NCI-H526 (cell line): ENCODE measurements at places on chromosomes 7 and 10.

GRCh38 chr10:128050121-128050516, 76.1 kb downstream of the MKI67 start:
- no peak for DNase-seq

DNA sequence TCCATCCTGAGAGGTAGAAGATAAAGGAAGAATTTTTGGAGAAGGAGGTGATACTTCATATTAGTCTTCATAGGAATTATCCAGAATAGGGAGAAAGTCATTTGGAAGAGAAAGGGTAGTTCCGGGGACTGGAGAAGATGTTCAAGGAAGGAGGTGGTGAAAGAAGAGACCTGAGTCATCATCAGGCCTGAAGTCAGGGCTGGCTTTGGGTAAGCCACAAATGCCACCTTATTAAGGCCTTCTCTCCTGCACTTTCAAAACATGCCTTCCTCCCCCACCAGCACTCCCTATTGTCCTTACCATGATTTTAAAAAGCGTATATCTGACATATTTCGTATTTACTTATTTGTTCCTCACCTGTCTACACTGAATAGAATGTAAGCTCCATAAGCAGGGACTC, 112.2 kb upstream of the LRGUK start:
- no peak for DNase-seq

DNA sequence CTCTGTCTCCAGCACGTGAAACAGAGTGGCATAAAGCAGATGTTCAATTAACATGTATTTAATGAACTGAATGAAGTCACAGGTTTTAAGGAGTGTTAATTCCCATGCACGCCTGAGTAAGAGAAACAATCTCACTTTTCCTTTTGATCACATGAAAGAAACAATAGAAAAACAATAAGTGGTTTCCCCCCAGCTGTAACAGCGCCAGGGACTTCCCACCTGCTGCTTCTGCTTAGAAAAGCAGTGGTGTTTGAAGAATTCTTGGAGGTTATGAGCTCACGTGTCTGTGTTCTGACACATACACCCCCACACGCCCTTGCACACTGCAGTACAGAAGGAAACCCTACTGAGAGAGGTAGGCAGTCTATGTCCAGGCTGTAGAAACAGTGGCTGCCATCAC, 51.3 kb upstream of the FRMD4A start:
- DNase-seq = no peak

GRCh38 chr7:158416283-158416933, 171.2 kb downstream of the PTPRN2 start:
- DNase-seq = no peak

DNA sequence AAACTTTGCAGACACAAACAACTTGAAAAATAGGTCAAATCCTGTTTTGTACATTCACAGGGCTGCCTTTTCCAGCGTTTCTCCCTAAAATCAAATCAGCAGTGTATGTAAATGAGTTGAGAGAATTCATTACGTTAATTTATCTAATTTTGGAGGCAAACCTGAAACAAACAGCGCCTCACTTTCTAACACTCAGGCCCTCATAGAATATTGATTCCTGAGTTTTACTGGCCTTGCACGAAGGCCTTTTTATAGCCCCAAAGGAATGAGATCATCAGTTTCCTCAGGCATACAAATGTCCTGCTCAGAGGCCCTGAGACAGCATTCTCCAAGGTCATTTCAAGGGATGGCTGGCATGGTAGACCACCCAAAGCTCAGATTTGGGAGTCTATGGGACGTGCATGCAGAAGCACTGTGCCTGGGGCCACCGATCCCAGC, 131.7 kb upstream of the CHST15 start:
- DNase-seq = no peak

DNA sequence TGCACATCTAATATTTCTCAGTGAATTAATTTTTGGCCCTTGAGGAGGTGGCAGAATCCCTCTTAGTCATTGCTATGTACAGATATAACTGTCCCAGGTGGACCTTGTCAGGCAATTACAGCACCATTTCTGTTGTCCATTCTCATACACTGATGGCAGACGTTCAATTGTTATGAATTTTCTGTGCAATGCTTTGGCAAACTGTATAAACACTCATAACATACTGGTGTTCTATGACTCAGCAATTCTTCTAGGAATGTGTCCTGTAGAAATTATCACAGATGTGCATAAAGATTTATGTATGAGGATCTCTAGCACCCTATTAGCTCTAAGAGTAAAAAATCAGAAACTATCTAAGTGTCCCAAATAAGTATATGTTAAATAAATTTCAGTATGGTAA, 80.8 kb downstream of the DNAJB9 start:
- DNase-seq = no peak

GRCh38 chr10:98331885-98332284, 63.9 kb upstream of the LOXL4 start:
- DNase-seq = peak; percentile 55

- no peak for DNase-seq
Observed at GRCh38 chr10:73865459-73866442, 8.6 kb downstream of the CAMK2G start.

- no peak for DNase-seq
Observed at GRCh38 chr10:118626953-118627352, 31.5 kb upstream of the PRLHR start.

DNA sequence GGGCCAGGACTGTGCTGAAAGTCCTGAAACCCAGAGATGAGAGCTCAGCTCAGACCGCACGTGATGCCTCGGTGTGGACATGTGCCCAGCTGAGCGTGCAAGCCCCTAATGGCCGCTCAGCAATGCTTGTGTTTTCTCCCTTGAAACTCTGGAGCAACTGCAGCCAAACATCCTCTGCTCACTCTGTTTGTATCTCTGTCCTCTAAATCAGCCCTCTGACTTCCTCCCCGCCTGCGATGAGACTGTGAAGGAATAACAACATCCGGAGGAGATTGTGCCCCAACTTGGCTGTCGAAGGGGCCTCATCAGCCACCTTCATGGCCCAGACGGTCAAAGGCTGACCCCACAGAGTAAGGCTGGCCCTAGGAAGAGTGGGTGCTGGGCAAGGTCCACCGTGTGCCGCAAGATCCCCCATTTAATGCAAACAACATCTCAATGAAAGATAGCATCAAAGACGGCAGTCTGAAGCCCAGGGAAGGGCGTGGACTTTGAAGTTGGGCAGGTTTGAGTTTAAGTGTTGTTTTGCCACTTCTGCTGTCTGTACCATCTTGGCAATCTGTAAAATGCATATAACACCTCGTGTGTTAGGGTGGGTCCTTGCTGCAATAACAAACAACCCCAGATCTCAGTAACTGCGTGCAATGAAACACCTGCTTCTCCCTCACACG, 39.9 kb downstream of the CALML3 start:
- no peak for DNase-seq

GRCh38 chr10:50788951-50789945, 49.5 kb downstream of the ASAH2B start:
- DNase-seq = peak; percentile 21

DNA sequence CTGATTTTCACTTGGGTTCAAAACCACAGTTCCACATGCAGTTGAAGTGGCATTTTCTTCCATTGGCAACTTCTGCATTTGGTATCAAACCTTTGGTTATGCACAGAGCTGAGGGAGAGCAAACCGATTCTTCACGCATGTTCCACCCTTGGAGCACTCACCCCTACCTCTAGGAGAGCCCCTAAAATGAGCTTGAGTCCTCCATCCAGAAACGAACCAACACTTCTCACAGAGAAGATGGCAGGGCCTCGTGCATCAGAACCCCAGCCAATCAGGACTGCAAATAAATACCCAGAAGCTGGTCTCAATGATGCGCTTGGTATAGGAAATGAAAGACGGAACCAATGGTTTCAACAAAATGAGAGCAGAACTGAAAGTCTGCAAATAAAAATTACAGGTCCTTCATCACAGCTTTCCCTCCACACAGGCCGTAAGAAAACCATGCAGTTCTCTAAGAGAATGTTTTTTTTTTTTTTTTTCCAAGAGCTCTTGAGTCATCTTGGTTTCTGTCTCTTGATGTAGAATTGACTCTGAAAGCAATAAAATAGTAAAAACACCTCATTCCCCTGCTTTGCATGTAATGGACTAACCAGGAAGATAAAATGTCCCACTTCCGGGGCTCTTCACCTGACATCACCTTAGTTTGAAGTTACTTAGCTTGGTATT, 23.9 kb downstream of the KLF6 start:
- peak; percentile 5 for DNase-seq

DNA sequence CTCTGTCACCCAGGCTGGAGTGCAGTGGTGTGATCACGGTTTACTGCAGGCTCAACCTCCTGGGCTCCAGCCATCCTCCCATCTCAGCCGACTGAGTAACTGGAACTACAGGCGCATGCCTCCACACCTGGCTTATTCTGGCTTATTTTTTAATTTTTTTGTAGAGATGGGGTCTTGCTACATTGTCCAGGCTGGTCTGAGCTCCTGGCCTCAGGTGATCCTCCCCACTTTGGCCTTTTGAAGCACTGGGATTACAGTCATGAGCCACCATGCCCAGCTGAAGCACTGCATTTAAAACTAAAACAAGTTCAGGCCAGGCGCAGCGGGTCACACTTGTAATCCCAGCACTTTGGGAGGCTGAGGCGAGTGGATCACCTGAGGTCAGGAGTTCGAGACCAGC, 8.0 kb downstream of the SH3PXD2A start:
- no peak for DNase-seq

DNA sequence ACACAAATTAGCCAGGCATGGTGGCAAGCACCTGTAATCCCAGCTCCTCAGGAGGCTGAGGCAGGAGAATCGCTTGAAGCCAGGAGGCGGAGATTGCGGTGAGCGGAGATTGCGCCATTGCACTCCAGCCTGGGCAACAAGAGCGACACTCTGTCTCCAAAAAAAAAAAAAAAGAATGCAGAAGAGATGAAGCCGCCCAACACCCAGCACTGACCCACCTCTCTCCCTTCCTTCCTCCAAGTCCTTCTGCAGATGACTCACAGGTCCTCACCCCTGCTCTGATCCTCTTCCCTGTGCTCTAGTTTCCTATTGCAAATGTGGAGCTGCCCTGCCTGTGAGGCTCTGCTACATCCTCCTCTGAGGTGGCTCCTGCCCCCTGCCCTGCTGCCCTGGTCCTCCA, 22.0 kb upstream of the OPALIN start:
- DNase-seq = no peak

GRCh38 chr10:50397312-50398140, 146.2 kb upstream of the ASAH2 start:
- no peak for DNase-seq

DNA sequence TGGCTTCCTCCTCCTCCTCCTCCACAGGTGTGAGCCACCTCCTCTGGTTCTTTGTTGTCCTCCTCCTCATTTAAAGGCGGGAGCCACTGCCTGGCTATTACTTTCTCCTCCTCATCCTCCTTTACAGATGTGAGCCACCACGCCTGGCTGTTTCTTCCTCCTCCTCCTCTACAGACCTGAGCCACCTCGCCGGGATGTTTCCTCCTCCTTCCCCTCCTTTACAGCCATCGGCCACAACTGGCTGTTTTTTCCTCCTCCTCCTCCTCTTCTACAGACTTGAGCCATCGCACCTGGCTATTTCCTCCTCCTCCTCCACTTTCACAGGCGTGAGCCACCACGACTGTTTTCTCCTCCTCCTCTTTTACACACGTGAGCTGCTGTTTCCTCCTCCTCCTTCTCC, 49.0 kb upstream of the ZNF479 start:
- DNase-seq = no peak

DNA sequence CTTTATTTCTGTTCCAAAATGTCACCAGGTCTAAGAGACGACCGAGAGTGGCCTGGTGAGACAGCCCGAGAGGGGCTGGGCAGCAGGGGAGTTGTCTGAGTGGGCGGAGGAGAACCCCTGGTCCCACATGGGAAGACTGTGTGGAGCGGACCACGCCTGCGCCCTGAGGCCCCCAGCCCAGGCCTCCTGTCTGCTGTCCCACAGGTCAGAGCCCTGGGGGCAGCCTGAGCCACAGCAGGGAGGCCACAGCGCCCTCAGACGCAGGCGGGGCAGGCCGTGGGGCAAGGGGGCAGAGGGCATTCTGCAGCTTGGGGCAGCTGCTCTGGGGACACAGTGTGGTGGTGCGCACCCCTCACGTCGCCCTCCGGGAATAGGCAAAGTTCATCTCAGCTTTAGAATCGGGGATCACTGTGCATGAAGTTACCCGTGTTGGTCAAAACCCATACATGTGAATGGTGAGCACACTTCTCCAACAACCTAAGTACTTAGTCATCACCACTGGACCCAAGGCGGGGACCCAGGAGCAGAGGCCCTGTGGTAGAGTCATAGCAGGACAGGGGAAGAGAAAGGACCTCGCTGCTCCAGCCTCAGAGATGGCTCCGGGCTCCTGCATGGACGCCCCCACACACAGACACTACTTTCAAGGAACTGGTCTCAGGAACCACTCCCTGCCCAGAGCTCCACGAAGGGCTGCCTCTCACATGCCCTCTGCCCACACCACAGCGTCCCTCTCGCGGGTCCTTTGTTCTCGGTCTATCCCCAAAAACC, 214.7 kb downstream of the ELFN1 start:
- no peak for DNase-seq

- DNase-seq = peak; percentile 45
Observed at GRCh38 chr7:22377703-22378102, 20.7 kb upstream of the RAPGEF5 start.

GRCh38 chr10:103397191-103397825, 882 bp downstream of the PDCD11 start:
- no peak for DNase-seq

- DNase-seq = no peak
Observed at GRCh38 chr7:14341200-14341775, 351.8 kb upstream of the ETV1 start.

- DNase-seq = no peak
Observed at GRCh38 chr10:120115959-120116358, 223.4 kb downstream of the SEC23IP start.

- DNase-seq = no peak
Observed at GRCh38 chr10:4846775-4847174, 20.8 kb downstream of the AKR1E2 start.

- no peak for DNase-seq
Observed at GRCh38 chr10:13180788-13181187, 19.4 kb downstream of the MCM10 start.

GRCh38 chr10:62108759-62109586, 159.7 kb downstream of the RTKN2 start:
- no peak for DNase-seq

- DNase-seq = no peak
Observed at GRCh38 chr7:69631131-69631530, 32.9 kb downstream of the AUTS2 start.
